Omental fat pad (tissue), 4 donors: ENCODE measurements at places on chromosomes 6 and 20.

DNA sequence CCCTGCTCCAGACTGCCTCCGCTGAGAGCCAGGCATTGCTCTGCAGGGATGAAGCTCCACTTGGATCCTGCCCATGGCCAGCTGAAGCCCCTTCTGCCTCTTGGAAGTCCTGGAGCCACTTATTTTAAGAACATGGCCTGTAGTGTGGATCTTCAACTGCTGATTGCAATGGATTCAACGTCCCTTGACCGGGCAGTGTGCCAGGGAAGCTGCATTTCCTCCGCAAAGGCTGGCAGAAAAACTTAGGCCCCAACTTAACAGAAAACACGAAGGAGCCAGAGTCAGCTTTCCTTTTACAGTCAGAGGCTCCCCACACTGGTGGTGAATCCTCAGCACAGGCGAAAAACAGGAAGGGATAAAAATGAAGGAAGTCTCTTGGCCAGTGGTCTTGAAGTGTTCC lies 26.3 kb upstream of the FOXQ1 start:
- no peak for DNase-seq

DNA sequence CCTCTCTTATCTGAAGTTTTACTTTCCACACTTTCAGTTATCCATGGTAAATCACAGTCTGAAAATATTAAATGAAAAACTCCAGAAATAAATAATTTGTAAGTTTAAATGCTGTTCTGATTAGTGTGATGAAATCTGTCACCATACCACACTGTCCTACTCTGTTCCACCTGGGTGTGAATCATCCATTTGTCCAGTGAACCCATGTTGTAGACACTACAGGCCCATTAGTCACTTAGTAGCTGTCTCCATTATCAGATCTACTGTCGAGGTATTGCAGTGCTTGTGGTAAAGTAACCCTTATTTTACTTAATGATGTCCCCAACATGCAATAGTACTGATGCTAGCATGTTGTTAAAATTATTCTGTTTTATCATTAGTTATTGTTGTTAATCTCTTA lies 29.2 kb upstream of the MMS22L start:
- DNase-seq = no peak

DNA sequence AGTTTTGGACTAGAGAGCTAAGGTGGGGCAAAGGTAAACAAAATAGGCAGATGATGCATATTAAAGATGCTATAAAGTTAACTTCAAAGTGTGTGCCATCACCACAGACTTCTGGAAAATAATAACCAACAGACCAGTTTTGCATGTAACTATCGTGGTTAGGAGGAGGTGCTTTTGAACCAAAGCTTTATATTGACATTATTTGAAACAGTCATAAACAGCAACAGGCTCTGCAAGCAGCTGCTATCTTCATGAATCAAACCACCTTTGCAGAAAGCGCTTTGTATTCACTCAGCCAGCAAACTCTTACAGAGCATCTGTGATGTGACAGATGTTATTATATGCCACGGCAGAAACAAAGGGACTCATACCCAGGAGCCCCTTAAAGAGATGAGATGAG lies 81.9 kb downstream of the CRYBG1 start:
- no peak for DNase-seq

DNA sequence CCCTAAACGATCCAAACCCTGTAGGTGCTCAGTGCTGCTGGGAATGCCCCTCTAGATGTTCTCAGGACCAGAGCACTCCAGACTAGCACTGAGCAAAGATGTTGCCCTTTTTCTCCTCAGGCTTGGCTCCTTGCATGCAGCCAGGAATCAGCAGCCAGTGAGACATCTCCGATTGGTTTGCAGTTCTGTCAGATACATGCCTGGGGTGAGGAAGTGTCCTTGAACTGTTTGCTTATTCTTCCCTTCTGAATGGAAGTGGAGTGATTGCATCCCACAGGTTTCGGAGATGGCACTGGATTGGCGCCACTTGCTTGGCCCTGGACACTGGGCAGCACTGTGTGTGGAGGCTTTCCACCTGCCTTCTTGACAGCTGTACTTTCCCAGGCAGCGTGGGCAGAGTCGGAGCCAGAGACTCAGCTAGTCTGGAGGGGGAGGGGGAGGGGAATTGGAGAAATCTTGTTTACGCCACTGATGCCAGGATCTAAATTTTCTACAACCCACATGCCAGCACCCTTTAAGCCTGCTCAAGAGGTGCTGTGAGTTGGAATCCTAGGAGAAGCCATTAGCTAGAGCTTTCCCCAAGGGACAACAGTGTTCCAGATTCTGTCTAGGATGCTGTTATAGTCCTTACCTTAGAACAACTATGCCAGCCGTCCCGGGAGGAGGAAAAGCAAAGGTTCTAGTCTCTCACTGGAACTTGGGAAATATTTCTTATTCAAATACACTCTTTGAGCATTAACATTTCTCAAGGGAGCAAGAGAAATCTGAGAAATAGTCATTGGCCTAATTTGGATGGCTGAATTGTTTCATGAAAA lies 49.2 kb upstream of the SASH1 start:
- DNase-seq = no peak

GRCh38 chr6:148044261-148044751 lies 298.3 kb upstream of the SASH1 start:
- DNase-seq = no peak

GRCh38 chr6:140370976-140371870 lies 996.8 kb upstream of the CITED2 start:
- DNase-seq = no peak

- DNase-seq = no peak
These were observed 90.1 kb downstream of the SPTLC3 start for GRCh38 chr20:13098720-13099355.

- no peak for DNase-seq
These were observed 137.5 kb upstream of the AGPAT4 start for GRCh38 chr6:161411265-161411944.

DNA sequence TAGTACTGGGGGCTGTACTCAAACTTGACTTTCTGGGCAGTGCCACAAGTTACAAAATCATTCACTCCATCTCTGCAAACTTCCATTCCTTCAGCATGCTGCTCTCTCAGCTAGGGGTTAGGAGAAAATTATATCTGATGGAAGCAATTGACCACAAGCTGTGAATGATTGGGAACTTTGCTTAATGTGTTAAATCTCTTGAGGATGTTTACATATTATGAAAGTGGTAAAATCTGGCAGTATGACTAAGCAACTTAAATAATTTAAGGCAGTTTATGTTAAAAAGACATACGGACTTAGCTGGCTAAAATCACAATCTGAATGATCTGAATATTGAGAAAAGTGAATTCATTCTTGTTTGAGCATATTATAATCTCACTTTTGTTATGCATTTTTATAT lies 415.0 kb downstream of the PHF3 start:
- no peak for DNase-seq

DNA sequence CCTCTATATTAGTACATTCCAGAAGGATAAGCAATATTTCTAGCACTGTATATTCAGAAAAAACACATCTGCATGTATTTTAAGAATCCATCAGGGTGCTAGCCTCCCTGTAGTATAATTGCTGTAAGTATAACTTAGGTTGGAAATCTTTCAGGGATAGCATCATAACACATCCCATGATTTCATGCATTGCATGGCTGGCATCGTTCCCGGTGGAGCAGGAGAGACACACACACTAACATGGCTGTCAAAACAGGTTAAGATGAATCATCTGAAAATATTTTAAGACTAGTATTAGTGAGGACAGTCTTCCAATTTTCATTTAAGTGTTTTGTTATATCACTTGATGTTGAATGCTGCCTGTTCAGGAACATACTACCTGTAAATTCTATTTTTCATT lies 32.1 kb upstream of the CENPW start:
- DNase-seq = peak; percentile 23

- no peak for DNase-seq
These were observed 124.1 kb downstream of the FOXO3 start for GRCh38 chr6:108684771-108685329.

- DNase-seq = no peak
These were observed 109.3 kb downstream of the TRDN start for GRCh38 chr6:123527406-123527805.
